ENCODE measurements at places on chromosomes 2 and 18.

DNA sequence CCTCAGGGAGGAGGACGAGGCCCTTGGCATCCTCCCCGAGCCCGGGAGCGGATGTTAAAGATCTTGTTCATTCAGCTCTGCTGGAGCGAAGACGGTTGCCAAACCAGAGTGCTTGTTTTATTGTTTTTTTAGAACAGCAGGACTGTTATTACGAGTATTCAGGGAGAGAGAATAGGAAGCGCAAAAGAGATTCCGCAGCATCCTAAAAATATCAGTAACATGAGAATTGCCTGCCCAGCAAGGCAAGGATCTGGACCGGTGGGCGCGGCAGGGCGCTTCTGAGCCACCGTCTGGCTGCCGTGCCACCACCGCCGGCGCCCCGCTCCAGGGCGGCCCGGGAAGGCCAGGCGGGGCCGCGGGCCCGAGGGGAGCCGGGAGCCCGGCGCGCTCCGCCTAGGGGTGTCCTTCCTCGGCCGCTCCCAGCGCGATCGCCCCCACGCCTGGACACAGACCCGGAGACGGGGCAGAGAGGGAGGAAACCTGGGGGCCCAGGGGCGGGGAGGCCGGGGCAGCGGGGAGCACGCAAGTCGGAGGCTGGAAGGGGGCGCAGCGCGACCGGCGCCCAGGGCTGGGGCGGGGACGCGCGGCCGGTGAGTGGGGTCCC, 843 bp downstream of the CYS1 start:
- DNase-seq, result no peak

DNA sequence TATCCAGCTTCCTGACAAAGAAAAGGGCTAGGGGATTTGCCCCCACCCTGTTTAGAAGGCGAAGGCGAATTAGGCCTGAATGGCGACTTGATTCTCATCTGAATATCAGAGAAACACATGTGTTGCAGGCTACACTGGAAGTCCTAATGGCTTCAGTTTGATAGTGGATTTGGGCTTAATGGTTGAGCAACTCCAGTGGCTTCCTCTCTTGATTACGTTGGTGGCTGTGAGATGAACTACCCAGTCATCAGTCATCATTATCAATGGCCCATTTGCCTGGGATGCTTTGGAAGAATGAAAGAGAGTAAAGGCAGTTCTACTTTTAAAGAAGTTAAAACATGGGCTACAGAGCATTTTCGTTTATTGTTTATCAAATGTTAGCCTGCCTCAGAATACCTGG, 60.9 kb upstream of the IL1R1 start:
- no peak for DNase-seq

GRCh38 chr2:107633580-107634147, 193.0 kb upstream of the RGPD4 start:
- DNase-seq, result no peak

- no peak for DNase-seq
These were observed 164.1 kb upstream of the GATA6 start for GRCh38 chr18:22005191-22005841.

DNA sequence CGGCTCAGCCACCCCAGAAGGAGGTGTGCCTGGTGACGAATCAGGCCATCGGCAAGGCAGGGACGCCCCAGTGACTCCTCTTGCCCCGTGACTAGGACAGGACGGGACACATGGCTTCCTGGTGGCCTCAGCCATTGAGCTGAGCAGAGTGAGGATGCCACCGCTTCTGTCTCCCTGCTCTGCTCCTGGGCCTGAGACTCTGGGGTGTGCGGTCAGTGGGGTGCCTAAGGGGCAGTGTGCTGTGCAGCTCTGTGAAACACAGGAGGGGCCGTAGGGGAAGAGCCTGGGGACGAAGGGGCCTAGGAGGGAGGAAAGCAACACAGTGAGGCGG, 24.3 kb downstream of the IGFBP5 start:
- DNase-seq, result no peak

All from iPS DF 6.9 (cell line).